ENCODE measurements at places on chromosomes 2 and 18. TPM values are rescaled to one million over a fixed set of nuclear protein-coding genes. Genes with fewer than 3 reads are reported as not detected.

Gene VWA3B
- polyA plus RNA-seq: 5.9 TPM

Gene OXER1
- 2.7 TPM for polyA plus RNA-seq

Gene DLX1
- polyA plus RNA-seq: 0.29 TPM

Gene IL1B
- 3.3 TPM for polyA plus RNA-seq

Gene KANSL1L
- 24.3 TPM for polyA plus RNA-seq

Gene CHRNA1
- 0.22 TPM for polyA plus RNA-seq

- no peak overlapping the region for H3K27ac ChIP-seq
- no peak for DNase-seq
- H3K36me3 ChIP-seq: no peaks in the 10 kb centered on the region
- H3K4me1 ChIP-seq: no peaks in the 10 kb centered on the region
- no peak overlapping the region for H3K4me3 ChIP-seq
Measured at GRCh38 chr2:194103941-194104659, 1552.9 kb upstream of the SLC39A10 start.

DNA sequence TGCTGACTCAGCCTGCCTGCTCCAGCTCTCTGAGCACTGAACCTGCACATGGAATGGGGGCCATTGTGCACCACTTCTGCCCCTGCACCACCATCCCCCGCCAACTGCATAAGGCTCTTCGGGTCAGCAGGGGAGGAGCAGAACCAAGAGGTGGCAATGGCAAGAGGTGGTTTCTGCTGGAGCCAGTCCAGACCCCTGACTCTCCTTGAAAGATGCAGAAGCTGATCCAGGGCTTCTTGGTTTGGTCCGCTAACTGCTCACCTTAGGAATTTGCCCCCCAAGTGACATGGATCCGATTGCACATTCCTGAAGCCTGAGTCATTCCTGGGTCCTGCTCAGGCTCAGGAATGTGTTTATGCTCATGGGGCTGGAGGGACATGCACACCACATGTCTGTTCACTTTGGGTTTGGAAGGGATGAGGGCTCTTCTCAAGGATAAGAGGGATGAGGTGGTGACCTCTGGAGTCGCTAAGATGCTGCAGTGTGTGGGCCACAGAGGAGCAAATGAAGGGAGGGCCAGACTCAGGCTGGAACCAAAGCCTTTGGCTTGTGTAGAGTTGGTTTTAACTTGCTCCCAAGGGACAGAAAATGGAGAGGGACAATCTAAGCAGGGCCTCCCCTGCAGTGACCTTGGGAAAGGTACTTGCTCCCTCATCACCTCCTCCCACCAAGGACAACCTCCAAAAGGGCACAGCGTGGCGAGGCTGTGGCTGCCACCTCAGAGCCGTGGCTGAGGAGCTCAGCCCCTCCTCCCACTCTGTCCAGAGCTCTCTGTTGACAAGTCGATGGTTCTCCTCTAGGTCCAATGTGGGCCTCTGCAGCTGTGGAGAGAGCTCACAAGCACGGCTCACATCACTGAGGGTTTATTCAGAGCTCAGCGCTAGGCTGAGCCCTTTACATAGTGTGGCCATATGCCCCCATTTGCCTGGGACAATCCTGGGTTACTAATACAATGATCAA is 66.2 kb downstream of the HS1BP3 start:
- no peaks in the 10 kb centered on the region for H3K27me3 ChIP-seq
- peak overlapping the region; percentile 29 for H3K27ac ChIP-seq
- H3K36me3 ChIP-seq: no peaks in the 10 kb centered on the region
- H3K4me3 ChIP-seq: no peak overlapping the region
- no peak for DNase-seq

GRCh38 chr2:7205151-7205830 is 288.1 kb downstream of the RNF144A start:
- no peak overlapping the region for H3K27ac ChIP-seq
- H3K4me1 ChIP-seq: no peaks in the 10 kb centered on the region
- DNase-seq: no peak
- no peaks in the 10 kb centered on the region for H3K27me3 ChIP-seq

- no peak overlapping the region for H3K27ac ChIP-seq
- no peak overlapping the region for H3K4me3 ChIP-seq
- H3K36me3 ChIP-seq: no peaks in the 10 kb centered on the region
- DNase-seq: no peak
- no peaks in the 10 kb centered on the region for H3K4me1 ChIP-seq
Measured at GRCh38 chr2:202718614-202719013, 83.8 kb downstream of the FAM117B start.

DNA sequence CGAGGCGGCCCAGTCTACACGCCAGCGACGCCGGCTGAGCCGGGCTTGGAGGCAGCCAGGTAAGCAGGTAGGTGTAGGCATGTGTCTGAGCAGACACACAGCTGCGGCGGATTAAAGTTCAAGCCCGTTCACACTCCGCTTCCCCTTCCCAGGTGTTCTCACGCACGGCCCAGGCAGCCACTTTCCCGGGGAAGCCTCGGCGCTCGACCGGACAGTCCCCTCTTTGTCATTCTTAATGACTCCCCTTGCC is 367 bp downstream of the TGFA start:
- H3K27ac ChIP-seq: peak overlapping the region; percentile 57
- peak overlapping the region; percentile 64 for H3K4me3 ChIP-seq
- H3K4me1 ChIP-seq: peaks cover 24% of the 10 kb centered on the region
- no peaks in the 10 kb centered on the region for H3K36me3 ChIP-seq
- peaks cover 19% of the 10 kb centered on the region for H3K27me3 ChIP-seq

- H3K27ac ChIP-seq: no peak overlapping the region
- no peaks in the 10 kb centered on the region for H3K4me1 ChIP-seq
- no peaks in the 10 kb centered on the region for H3K36me3 ChIP-seq
Measured at GRCh38 chr2:73503992-73504570, 118.4 kb downstream of the ALMS1 start.

DNA sequence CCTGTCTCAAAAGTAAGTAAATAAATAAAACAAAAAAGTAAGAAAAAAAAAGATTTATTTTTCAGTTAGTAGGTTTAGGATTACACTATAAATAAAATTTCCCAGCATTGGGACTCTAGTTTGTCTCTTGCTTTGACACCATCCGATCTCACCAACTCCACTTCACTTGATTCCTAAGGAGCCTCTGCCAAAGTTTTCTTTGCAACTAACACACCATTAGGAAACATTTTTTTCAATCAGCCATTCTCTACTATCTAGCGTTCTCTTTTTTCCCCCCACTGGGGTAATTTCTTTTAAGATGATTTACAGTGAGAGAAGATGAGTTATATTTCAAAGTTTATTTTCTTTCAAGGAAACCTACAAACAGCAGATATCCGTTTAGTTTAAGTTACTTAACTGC is 10.6 kb upstream of the NEMP2 start:
- H3K27ac ChIP-seq: no peak overlapping the region
- H3K4me1 ChIP-seq: no peaks in the 10 kb centered on the region
- H3K4me3 ChIP-seq: no peak overlapping the region
- no peak for DNase-seq
- H3K27me3 ChIP-seq: no peaks in the 10 kb centered on the region

DNA sequence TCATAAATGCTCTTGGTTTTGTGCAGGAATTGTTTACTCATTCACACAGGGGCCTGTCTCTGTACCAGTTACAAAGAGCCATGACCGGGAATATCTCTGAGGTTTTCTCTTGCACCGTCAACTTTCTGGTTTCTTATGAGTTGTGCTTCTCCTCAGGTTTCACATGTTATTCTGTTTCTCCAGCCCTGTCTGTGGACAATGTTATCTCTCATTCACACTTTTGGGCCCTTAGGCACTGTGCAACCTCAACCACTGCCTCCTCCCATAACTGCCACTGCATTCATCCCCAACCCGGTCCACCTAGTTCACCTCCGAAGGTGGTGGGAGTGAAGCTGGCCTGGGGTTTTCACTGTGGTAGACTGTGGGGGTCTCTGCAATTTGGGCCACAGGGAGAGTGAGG is 22.5 kb upstream of the NEDD4L start:
- no peaks in the 10 kb centered on the region for H3K4me1 ChIP-seq
- no peaks in the 10 kb centered on the region for H3K36me3 ChIP-seq
- no peaks in the 10 kb centered on the region for H3K27me3 ChIP-seq
- H3K27ac ChIP-seq: no peak overlapping the region
- DNase-seq: no peak

DNA sequence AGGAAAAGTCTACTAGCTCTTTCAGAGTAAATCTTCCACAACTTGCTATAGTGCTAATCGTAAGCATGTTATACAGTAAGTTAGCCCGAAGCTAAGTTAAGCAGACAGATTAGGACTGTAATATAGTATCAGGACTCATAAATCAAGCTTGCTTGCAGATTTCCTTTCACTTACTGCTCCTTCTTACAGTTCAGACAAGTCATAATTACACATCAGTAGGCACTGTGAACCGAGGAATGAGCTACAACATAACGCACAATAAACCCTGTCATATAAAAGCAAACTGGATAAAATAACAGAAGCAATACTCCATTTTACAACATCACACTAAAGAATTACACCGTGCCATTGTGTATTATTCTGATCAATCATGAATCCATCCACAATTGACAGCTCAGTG is 832.6 kb upstream of the ZEB2 start:
- no peaks in the 10 kb centered on the region for H3K4me1 ChIP-seq
- H3K4me3 ChIP-seq: no peak overlapping the region
- no peak overlapping the region for H3K27ac ChIP-seq
- H3K27me3 ChIP-seq: no peaks in the 10 kb centered on the region
- no peaks in the 10 kb centered on the region for H3K36me3 ChIP-seq

GRCh38 chr18:3251249-3251962 is 3.8 kb downstream of the MYL12A start:
- H3K4me1 ChIP-seq: peaks cover 14% of the 10 kb centered on the region
- peaks cover 5% of the 10 kb centered on the region for H3K36me3 ChIP-seq
- no peak overlapping the region for H3K4me3 ChIP-seq
- H3K27ac ChIP-seq: no peak overlapping the region
- DNase-seq: no peak

DNA sequence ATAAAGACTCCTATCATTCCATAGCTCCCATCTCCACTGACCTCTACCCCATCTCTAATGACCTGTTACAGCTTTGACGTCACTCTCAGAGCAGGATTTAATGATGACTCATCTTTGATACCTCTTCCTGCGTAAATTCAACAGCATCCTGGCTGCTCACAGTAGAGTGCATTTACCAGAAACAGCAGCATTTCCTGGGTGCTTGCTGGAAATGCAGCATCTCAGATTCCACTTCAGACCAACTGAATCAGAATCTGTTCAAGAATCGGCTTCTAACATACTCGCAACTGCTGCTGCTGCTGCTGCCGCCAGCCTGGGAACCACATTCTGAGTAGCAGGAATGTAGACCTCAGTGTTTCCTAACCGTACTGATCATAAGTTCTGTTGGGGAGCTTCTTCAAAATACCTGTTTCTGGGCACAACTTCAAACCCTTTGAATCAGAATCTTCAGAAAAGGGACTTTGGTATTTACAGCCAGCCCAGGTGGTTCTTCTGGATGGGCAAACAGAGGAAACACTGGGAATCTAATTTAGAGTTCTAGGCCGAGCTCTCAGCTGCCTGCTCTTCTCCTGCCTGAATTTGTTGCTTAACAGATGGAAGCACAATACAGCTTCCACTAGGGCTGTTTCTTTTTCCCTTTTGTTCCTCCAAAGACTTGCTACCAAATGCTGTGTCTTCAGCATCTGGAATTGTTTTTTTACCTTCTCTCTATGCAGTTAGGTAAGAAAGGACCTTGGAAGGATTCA is 241.4 kb downstream of the NCKAP5 start:
- DNase-seq: peak; percentile 24
- H3K4me1 ChIP-seq: peaks cover 4% of the 10 kb centered on the region
- no peak overlapping the region for H3K4me3 ChIP-seq
- H3K36me3 ChIP-seq: no peaks in the 10 kb centered on the region
- no peaks in the 10 kb centered on the region for H3K27me3 ChIP-seq

- no peak overlapping the region for H3K4me3 ChIP-seq
- no peaks in the 10 kb centered on the region for H3K27me3 ChIP-seq
- DNase-seq: no peak
- H3K27ac ChIP-seq: no peak overlapping the region
Measured at GRCh38 chr2:25936889-25937545, 45.3 kb downstream of the KIF3C start.

DNA sequence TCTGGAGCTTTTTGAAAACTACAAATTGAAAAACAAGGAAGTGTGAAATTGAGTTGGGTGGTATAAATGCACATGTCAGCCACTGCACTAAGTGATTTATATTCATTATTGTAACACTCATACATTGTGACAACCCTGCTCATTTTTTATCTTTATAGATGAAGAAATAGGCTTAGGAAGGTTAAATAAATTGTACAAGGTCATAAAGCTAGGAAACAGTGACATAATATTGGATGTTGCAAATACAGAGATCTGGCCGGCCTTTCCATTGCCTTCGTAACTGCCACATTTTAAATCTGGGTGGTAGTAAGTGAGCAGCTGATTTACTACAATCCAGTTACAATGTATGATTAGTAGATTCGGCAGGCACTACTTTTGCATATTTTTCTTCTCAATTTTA is 76.6 kb upstream of the LPIN2 start:
- H3K4me1 ChIP-seq: no peaks in the 10 kb centered on the region
- no peaks in the 10 kb centered on the region for H3K27me3 ChIP-seq
- H3K36me3 ChIP-seq: no peaks in the 10 kb centered on the region
- no peak overlapping the region for H3K27ac ChIP-seq

DNA sequence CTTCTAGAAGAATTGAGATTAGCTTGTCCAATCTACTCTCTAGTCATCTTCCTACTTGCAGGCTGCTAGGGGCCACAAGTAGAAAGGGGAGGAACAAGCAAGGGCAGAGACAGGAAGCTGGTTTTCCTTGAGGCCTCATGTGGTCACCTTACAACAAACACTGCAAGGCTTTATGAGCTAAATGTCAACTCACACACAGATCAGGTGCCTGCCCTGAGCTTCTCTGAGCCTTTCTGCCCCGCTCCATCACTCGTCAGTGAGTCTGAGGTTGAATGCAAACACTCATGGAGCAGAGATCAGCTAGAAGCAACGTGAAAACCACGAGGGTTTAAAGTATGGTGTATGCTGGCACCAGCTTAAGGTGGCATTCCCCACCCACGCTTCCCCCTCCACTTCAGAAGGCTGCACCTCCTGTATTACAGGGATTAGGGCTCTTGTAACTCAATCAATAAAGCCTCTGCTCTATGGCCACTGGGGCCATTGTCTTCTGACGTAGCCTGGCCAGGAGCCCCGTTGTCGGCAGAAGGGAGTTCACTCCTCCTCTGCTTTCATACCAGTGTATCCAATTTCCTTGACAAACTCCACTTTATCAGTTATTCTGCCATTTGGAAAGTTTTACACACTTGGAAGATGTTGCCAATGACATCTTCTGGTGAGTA is 5.4 kb upstream of the CRYGC start:
- no peaks in the 10 kb centered on the region for H3K36me3 ChIP-seq
- no peaks in the 10 kb centered on the region for H3K27me3 ChIP-seq
- peaks cover 7% of the 10 kb centered on the region for H3K4me1 ChIP-seq

Measured in spinal cord (tissue), 10 donors.